SJSA1 (cell line): ENCODE measurements at places on chromosomes 5 and 9.

GRCh38 chr9:98806394-98807035 is 955 bp upstream of the GALNT12 start:
- DNase-seq, result no peak

GRCh38 chr5:56352808-56353590 is 119.9 kb upstream of the ANKRD55 start:
- no peak for DNase-seq

DNA sequence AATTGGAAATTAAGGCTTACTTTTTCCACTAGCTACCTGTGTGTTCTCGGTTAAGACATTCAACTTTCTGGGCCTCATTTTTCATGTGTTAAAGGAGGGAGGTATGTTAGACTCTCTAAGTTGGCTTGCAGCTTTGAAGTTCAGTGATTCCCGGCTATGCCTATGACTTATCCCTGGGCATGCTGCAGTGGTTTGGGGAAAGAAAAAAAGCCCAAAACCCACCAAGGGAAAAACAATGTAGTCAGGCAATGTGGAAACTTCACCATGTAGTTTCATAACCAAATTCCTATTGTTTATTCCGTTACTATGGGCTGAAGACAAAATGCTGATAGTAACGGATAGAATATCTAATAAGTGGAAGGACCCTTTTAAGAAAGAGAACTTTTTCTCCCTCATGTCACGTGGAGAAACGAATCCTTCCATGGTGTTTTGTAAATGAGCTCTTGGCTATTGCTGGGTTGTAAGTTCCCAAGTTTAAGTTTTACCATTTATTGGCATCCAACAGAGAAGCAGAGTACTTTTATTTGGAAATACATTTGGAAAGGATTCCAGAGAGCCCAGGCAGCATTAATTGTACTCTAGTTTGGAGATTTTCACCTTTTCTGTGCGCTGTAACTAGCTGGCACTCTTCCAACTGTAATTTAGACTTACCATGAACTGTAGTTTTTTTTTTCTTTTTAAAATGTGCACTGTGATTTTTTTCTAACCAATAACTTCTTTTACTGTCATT is 84.9 kb upstream of the MPDZ start:
- DNase-seq, result no peak

DNA sequence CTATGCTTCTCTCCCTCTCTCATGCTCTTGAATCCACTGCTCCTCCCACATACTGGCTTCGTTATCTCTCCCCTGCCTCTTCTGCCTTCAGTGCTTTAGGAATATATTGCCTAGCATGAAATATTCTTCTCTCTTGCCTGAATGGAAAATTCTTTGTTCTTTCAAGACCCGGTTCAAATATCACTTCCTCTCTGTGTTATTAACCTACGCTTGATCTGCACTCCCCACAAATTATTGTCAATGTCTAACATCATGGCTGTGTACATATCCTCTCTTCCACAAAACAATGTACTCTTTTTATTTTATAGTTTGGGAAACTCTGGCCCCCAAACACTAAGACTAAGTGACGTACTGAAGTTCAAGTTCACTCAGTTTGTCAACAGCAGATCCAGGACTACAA is 211.0 kb downstream of the SEC61B start:
- DNase-seq, result no peak

DNA sequence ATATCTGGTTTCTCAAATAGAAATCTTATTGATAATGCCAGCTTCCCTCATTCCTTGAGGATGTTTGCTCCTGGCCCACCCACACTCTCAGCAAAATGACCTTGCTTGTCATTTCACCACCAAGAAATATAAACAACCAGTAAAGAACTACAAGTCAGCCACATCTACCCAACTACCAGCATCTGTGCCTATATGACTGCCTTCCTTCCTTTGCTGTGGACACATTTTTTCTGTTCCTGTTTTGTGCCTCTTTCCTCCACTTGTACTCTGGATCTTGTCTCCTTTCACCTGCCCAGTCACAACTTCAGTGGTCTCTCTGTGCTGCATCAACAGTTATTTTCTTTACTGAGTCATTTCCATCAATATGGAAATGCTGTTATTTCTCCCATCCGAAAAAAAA is 20.3 kb downstream of the KIF2A start:
- DNase-seq, result no peak

DNA sequence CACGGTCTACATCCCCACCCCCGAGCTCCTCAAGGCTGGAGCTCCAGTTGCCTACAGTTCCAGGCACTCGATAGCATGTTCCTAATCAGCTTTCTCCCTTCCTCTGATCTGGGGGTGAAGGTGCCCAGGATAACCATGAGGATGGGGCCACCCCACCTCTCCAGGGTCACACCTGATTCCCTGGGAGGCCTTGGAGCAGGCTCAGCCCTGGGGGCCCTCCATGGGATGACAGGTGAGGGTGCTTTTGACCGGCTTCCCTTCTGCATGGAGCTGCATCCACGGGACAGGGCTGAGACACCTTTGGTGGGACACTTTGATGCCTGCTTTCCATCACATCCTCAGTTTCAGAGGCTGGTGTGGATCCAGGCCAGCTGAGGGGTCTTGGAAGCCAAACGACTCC is 28.6 kb downstream of the GADD45G start:
- DNase-seq, result no peak
